Cardiac fibroblast (primary cell): ENCODE measurements at places on chromosomes 6 and 20.

GRCh38 chr6:68652117-68652536 lies 17.0 kb downstream of the ADGRB3 start:
- DNase-seq: no peak

DNA sequence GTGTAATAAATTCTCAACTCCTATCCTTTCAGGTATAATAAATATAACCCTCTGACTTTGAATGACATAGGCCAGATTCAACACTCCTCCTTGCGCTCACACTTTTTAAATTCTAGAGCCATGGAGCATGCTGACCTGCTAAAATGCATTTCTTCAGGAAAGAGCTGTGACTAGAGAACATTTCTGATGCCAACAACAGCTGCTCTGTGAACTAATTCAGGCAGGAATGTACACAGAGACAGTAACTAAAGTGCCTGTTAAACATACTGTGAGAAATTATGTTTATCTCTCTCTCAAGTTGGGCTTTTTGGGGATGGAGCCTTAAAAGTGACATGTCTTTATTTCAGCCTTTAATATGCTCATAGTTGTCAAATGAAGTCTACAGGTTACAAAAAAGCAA lies 8.3 kb downstream of the NHSL1 start:
- DNase-seq: no peak

DNA sequence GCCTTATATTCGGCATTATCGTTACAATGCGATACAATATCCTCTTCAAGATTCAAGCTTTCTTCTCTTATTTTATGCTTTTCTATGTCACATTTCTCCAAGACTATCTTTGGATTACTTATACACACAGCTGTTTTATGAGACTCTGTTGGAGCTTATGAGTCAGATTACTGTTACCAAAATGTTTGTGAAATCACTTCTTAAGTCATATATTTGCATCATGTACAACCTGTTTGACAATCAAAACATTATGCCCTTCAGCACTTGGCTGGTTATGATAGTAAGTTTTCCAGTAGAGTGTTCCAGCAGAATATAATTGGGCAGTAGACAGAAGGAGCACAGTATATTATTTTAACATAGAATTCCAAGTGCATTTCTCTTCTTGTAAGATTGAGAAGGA lies 35.2 kb downstream of the BMP6 start:
- peak; percentile 75 for DNase-seq

GRCh38 chr6:25833136-25833535 lies 1.3 kb upstream of the SLC17A1 start:
- no peak for DNase-seq

DNA sequence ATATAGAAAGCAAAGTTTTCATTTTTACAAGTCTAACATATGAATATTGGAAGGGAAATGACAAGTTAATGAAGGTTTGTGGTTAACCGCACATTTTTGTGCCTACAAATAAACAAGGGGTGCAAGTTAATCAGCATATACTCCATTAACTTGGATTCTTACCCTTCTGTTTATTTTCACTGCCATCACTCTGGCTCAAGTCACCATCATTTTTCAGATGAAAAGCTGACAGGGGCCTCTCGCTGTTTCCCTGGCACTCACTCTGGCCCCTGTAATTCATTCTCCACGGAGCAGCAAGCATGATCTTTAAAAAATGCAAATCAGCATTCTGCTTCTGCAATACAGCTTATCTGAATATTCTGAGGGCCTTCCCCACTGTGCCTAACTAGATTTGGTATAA lies 29.8 kb downstream of the APCDD1L start:
- DNase-seq: no peak

GRCh38 chr20:38730167-38730988 lies 6.1 kb downstream of the SLC32A1 start:
- DNase-seq: no peak

DNA sequence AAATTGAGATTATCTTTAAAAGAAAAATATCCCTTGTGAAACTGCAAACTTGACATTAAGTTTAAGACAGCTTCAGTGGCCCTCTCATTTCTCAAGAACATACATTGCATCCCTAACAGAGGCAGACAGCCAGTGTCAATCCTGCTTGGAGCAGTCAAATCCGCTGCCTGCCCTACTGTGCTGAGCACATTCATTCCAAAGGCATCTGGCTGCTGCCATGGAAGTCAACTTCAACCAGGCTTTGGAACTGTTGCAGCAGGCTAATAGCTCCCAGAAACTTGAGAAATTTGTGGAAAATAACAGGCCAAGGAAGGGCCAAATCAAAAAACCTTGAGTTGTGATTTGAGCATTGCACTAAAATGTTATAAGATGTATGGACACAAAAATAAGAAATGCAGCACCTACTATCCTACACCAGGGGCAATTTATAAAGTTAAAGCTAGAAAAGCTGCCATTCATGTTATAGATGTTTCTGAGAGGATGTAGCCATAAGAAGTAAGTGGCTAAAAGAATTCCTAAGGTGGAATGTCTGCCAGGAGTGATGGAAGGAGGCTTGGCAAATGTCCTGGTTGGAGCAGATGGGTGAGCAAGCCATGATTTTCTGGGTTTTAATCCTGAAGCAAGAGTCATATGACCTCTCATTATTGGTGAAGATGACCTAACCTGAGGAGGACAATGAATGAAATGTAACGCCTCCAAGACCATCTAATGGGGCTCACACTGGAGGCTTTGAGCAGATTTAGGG lies 31.4 kb upstream of the HAO1 start:
- DNase-seq: no peak

GRCh38 chr6:169092375-169092774 lies 161.3 kb downstream of the THBS2 start:
- DNase-seq: peak; percentile 70

- DNase-seq: peak; percentile 29
These were observed 73.5 kb downstream of the TNFRSF21 start for GRCh38 chr6:47235964-47236760.

GRCh38 chr20:40265825-40266533 lies 423.1 kb downstream of the MAFB start:
- peak; percentile 44 for DNase-seq

DNA sequence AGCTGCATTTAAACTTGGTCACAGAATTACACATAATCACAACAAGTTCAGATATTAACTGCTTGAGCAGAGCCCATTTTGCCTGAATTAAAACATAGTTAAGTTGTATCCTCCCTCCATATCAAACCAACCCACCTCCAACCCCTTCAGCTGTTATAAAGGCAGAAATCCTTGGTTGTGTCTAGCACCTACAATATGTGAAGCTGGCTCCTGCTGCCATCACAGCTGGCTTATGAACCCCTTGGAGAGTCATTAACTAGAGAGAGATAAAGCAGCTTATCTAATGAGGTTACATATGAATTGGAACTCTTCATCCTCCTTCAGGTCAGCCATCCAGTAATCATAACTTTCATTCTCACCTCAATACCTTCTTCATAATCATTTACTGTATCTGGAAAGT lies 101.8 kb downstream of the EPHA7 start:
- no peak for DNase-seq

- DNase-seq: no peak
These were observed 10.2 kb upstream of the EEF1A2 start for GRCh38 chr20:63509088-63509564.

DNA sequence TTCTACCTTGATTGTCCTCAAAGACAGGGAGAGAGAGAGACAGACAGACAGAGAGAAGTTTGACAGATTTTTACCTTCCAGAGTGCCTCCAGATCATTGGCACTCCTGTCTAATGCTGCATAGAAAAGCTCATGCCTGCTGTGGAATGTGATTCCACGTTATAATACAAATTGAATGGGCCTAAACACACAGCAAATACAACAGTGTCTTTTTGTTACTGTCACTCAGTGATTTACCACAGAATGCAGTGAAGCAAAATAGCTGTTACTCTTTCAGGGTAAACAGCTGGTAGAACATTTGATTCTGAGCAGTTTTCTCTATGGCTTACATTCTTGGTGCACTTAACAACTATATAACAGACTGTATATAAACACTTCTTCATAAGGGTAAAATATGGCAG lies 558.7 kb downstream of the LMBRD1 start:
- DNase-seq: no peak

DNA sequence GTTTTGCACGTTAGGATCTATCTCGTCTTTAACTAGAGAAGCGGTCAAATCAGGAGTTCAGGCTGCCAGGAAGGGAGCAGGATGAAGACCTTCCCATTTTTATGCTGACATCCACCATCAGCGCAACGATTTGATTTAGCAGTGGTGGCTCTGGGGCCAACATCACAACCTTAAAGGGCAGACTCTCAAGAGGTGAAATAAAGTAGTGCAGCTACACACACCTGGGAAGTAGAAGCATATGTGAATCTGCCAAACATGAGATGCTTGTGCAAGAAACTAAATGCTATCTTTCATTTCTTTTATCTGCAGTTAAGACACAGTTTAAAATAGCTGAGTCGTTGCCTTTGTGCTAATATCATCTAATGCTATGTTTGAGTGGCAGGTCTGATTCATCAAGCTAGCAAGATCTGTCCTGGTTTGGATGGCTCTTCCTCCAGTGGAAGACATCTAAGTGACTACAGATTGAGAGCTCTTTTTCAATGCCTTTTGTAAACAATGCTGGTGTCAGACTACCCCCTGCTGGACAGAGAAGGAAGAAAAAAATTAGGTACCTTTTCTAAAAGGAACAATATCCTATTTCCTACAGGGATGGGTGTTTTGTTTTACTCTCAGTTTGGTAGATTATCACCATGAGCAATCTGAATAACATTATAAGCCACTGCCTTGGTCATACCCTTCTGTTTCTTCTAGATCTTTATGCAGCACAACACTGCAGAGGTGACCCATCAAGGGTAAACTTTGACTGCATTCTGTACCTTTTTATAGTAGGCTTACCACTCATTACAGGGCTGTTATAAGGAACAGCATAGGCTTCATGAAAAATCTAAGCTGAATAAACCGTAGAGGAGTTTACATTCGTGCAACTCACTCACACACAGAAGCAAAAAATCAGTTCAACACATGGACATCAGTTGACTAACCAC lies 171.6 kb upstream of the FBXL4 start:
- peak; percentile 47 for DNase-seq

- DNase-seq: no peak
These were observed 68.7 kb downstream of the POPDC3 start for GRCh38 chr6:105111105-105111504.
